ENCODE measurements at places on chromosomes 12 and 14.
A peak's percentile ranks its signal among the peaks of the same experiment; 100 is the strongest.

DNA sequence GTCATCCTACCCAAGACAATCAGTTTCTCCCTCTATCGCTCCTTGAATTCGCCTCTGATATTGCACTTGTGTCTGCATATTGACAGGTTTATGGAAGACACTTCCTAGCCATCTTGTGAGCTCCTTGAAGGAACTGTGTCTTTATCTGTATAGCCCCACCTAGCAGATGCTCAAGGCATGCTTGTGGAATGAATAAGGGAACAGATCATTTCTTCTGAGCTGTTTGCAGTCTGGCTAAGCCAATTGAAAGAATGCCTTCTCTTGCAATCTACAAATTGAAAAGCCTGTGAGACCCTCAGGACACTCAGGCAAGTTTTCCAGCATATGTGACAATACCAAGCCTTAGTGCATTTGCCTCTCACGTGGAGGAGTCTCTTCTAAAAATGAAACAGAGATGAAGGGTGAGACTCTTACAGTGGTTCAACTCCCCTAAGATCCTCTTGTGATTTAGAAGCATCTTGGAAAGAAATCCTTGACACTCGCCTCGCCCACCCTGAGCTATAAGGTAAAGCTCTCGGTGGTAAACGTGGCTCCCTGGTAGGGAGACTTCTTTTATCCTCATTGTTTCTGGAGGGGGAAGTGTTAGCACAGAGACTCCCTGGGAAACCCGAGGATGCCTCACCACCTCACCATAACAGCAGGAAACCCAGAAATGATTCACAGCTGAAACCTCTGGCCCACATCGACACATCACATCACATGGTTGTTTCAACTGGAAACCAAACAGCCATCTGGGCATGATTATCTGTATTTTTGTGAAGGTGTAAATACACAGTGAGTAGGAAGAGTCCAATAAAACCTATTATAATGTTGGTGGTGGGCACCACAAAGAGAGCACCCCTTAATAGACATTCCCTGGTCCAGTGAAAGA lies 112.3 kb upstream of the BCL2L14 start:
- DNase-seq: no peak

DNA sequence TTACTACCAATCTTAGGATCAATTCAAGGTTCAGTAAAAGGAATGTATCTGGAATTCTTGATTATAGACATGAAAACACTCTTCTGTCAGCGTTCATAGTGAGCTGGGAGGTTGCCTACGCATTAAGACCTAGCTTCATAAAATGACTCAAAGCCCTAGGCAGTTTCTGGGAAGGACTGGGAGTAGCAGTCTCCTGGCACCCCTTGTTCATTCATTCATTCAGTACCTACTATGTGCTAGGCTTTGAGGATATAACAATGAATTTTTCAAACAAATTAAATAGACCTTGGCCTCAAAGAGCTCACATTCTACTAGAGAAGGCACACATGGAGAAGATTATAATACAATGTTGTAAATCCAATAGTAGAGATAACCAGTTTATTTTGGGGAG lies 46.1 kb downstream of the MDM2 start:
- DNase-seq: no peak

- peak; percentile 56 for DNase-seq
Observed at GRCh38 chr12:54561164-54561563, 11.8 kb downstream of the PDE1B start.

- no peak for DNase-seq
Observed at GRCh38 chr12:69972136-69972535, 147.1 kb downstream of the MYRFL start.

GRCh38 chr14:31128601-31129526 lies 78.7 kb downstream of the HECTD1 start:
- DNase-seq: no peak

GRCh38 chr12:121484967-121485366 lies 85.0 kb downstream of the RNF34 start:
- no peak for DNase-seq

DNA sequence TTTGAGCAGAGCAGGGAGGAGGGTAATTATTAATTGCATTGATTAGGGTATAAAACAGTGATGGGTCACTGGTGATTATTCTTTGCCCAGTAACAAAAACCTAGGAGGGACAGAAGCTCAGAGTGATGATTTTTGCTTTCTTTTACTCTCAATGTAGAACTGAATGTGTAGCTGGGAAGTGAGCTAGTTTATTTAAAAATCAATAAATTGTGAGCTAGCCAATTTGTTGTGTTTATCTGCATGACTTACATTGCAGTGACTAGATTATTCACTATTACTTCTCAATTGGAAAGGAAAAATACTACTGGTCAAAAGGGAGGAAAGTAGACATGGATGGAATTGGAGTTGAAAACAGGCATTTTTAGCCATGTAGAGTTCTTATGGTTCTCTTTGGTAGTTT lies 107.1 kb downstream of the PLXNC1 start:
- no peak for DNase-seq

DNA sequence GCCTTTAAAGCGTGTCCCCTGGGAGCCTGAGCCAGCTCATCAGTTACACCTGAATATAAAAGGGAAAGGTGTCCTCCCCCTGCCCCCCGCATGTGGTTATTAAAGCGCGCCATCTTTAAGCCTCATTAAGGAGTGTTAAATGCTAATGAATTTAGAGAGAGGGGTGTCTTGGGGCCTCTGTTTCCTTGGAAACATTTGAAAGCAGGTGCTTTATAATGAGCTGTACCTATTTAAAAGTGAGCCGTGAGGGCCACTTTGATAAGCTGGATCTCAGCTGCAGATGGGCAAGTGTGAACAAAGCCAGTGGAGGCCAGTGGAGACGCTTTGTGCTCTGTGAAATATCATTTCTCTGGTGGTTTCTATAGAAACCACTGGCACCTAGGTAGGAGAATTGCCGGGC lies 84.0 kb downstream of the BEGAIN start:
- no peak for DNase-seq

GRCh38 chr12:98519257-98519907 lies 4.0 kb downstream of the TMPO start:
- DNase-seq: no peak

- DNase-seq: no peak
Observed at GRCh38 chr12:2318286-2318685, 265.5 kb downstream of the CACNA1C start.

DNA sequence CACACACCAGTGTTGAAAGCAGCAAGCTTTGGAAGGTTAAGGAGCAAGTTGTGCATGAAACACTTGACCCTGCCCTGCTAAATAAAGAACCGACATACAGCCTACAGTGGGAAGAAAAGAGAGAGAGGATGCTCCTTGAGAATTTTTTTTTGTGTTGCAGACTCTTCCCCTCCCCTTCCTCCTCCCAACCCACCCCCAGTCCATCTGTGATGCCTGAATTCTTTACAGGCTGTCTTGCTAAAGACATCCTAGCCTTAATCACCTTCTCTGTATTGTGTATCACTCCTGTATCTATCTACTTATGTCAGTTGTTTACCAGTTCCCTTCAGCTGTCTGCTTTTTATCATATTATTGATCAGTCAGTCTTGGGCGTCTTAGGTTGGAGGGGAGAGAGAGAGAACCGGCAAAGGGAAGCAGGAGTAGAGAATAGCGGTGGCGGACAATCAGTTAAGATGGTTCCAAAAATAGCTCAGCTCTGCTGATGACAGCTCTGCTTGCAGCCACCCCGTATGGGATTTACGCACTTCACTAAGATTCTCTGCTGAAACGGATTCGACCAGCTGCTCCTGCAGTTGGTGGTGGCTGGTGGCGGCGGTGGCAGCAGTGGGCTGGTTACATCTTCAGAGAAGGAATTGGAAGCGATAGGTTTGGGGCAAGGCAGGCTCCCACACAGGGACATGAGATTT lies 664.7 kb downstream of the NRXN3 start:
- peak; percentile 19 for DNase-seq

DNA sequence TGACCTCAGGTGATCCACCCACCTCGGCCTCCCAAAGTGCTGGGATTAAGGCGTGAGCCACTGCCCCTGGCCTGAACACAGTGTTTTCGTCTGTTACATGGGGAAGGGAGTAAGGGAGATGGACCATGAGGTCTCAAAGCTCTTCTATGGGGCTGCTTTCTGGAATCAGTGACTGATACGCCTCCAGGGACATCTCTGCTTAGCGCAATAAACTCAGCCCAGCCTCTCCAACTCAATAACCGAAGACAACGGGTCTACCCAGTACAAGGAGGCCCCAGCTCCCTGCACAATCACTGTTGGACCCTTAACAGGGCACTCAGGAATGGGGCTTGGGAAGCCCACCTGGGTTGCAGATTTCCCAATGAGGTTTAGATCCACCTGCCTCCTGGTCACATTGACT lies 42.6 kb upstream of the CHGA start:
- no peak for DNase-seq

DNA sequence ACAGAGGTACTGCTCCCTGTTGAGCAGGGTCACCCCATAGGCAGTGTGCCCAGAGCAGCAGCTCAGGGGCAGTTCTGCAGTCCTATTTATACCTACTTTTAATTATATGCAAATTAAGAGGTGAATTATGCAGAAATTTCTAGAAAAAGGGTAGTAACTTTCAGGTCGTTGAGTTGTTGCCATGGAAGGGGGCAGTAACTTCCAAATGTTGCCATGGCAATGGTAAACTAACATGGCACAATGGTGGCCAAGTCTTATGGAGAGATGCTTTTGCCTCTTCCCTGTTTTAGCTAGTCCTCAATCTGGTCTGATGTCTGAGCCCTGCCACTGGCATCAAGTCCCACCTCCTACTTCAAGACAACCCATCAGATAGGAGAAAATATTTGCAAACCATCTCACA lies 30.4 kb upstream of the P2RX7 start:
- DNase-seq: no peak

- no peak for DNase-seq
Observed at GRCh38 chr12:179131-179884, 34.6 kb downstream of the SLC6A12 start.

- DNase-seq: no peak
Observed at GRCh38 chr14:27222671-27223070, 624.8 kb upstream of the NOVA1 start.

- no peak for DNase-seq
Observed at GRCh38 chr14:68577802-68578541, 214.9 kb downstream of the ZFP36L1 start.

GRCh38 chr14:68627868-68628604 lies 164.8 kb downstream of the ZFP36L1 start:
- peak; percentile 73 for DNase-seq

GRCh38 chr14:20772650-20773049 lies 4.4 kb downstream of the EDDM3B start:
- DNase-seq: no peak

- DNase-seq: no peak
Observed at GRCh38 chr14:56124327-56124726, 6.1 kb downstream of the PELI2 start.

DNA sequence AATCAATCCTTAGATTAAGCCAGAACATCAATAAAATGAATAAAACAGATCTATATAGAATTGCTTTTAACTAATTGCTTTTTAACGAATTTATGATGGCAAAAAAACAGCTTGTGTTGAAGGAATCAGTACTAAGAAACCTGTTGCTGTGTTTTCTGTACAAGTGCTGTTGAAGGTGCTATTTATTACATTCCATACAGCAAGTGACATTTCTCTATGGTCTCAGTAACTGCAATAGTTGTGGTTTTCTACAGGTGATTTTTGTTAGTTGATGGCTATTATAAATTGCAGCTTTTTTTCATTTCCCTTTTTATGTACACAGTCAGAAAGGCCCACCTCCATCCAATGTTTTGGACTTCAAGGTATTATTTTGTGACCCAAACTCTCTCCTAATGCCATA lies 56.6 kb downstream of the SLC2A13 start:
- no peak for DNase-seq

DNA sequence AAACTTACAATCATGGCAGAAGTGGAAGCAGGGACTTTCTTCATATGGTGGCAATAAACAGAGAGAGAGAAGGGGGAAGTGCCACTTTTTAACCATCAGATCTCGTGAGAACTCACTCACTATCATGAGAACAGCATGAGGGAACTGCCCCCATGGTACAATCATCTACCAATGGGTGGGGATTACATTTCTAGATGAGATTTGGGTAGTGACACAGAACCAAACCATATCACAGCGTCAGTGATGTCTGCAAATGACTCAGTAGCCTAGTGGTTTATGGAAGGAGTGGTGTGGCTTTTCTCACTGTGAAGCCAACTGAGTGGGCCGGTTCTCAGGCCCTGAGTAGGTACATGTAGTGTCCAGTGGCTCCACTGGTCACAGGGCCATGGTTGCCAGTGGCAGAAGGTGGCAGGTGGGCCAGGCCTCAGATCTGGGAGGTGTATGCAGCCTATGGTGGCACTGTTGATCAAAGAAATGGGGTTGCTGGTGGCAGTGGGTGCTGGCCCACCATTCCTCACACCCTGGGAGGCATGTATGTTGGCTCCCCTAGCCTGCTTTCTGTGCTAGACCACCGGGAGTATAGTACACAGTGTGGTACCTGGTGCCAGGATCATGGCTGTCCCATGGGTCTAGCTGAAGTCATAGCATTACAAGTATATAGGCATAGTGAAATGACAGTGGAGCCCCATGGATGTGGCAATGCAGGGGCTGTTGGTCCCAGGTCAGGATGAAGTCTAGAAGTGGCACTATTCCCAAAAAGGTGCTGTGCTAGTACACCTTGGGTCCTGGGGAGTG lies 191.9 kb downstream of the NUBPL start:
- no peak for DNase-seq

DNA sequence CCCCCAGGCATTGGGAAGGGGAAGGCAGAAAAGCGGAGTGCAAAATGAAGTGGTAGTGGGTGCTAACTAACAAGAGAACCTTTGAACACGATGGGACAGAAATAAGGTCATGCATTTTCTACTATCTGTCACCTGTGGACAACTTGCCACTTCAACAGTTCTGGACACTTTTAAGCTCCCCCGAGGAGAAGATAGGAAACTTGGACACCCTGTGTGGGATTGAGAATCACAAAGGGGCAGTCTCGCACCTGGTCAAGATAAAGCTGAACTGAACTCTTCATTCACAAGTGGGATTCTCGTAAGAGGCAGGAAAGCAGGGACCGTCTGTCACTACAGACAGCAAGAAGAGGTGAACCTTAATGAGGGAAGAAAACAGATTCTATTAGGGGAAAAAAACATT lies 51.6 kb downstream of the EIF2S3B start:
- no peak for DNase-seq

- no peak for DNase-seq
Observed at GRCh38 chr12:24861766-24862540, 86.9 kb downstream of the BCAT1 start.

DNA sequence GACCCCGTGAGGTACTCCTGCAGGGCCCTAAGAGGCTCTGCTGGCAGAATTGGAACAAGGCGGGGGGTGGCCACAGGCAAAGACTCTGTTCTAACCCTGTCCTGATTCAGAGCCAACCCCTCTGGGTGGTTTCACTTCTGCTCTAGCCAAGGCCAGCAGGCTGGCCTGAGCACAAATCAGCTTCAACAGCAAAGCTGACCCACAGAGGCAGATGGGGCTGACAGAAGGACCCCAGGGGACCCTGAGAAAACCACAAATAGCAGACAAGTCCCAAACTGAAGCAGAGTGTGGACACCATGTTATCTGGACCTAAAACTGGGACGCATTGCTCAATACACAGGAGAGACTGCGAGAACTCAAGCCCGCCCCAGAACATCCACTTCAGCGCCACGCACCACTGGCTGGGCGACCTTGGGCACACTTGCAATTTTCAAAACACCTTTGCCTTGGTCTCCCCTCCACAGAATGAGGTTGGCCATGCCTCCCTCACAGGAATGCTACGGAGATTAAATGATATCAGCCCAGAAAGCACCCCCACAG lies 76.4 kb upstream of the DICER1 start:
- DNase-seq: no peak

- DNase-seq: no peak
Observed at GRCh38 chr12:125696054-125696453, 630.8 kb downstream of the AACS start.

GRCh38 chr12:65522956-65523860 lies 244.7 kb downstream of the MSRB3 start:
- DNase-seq: no peak

All from femur (tissue), 1 donor.